LHCN-M2 (cell line): ENCODE measurements at places on chromosomes 1 and 21. TPM values are rescaled to one million over a fixed set of nuclear protein-coding genes. Genes with fewer than 3 reads are reported as not detected.

DNA sequence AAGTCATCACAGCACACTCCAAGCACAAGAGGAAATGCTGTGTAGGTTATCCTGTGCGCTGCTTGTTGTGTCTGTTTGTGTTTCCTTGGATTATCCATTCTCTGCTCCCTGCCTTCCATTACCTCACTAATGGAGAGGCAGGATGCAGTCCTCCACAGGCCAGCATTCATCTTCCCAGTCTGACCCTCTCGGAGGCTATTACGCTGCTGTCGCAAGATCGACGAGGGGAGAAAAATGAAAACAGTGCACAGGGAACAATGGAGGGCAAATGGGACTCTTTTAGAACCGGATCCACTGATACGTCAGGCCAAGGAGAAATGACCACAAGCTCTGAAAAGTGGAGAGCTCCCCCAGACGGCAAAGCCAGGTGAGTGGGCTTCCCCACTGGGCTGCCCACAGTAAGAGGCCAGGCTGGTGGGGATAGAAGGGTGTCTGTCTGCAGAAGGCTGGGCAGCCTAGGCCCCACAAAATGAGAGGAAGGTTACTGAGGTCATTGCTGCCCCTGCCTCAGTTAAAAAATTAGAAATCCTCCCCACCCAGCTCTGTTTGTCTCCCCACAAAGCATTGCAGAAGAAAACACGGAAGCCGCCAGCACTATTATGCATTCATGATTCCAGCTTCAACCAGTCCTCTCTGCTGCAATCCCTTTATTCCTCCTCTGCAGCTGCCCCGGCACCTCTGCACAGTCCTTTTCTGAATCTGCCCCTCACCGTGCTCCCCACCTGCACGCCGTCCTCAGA is 21.7 kb downstream of the LRRN2 start:
- no peak for DNase-seq

DNA sequence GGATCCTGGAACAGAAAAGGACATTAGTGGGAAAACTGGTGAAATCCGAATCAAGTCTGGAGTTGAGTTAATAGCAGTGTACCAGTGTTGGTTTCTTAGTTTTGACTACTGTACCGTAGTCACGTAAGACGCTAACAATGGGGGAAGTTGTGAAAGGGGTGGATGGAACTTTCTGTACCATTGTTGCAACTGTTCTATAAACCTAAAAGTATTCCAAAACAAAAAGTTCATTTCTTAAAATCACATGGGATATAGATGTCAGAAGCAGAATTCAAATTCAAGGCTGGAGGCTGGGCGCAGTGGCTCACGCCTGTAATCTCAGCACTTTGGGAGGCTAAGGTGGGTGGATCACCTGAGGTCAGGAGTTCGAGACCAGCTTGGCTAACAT is 16.9 kb downstream of the ARHGEF19 start:
- DNase-seq, result no peak

GRCh38 chr21:37828556-37828955 is 87.7 kb downstream of the KCNJ6 start:
- no peak for DNase-seq

DNA sequence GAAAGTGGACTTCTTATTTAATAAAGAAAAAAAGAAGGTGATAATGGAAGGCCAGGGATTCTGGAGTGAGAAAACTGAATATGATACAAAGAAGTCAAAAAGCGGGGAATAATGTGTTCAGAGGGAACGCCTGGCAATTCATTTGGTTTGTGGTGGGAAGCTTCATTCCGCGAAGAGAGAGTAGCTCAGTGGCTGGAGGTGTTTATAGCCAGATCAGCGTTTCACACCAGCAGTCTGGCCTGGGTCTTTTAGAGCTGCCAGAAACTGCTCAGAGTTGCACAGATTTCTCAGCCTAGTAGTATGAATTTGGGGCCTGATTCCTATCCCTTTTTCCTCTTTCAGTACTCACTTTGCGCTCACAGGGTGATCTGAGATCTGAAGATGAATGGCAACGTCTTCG is 67.8 kb upstream of the IPO9 start:
- DNase-seq, result no peak

- no peak for DNase-seq
Observed at GRCh38 chr21:19236209-19236608, 832.6 kb upstream of the TMPRSS15 start.

- no peak for DNase-seq
Observed at GRCh38 chr1:181969902-181970301, 91.6 kb downstream of the ZNF648 start.

- DNase-seq, result no peak
Observed at GRCh38 chr1:209622841-209623829, 29.1 kb downstream of the LAMB3 start.

The TMEM54 gene
- total RNA-seq, result 48.5 and 60.5 TPM in 2 replicates

The CRYAA gene
- total RNA-seq, result not detected in 2 replicates

The BNIPL gene
- total RNA-seq, result 0.06 and 0.32 TPM in 2 replicates

The S100A12 gene
- total RNA-seq, result not detected in 2 replicates
